ELR (cell line): ENCODE measurements at places on chromosomes 11 and 22.
A peak's percentile ranks its signal among the peaks of the same experiment; 100 is the strongest.

- peak; percentile 78 for DNase-seq
Observed at GRCh38 chr11:74739546-74740270, 8.5 kb upstream of the CHRDL2 start.

- no peak for DNase-seq
Observed at GRCh38 chr11:92268546-92268945, 43.9 kb downstream of the FAT3 start.

DNA sequence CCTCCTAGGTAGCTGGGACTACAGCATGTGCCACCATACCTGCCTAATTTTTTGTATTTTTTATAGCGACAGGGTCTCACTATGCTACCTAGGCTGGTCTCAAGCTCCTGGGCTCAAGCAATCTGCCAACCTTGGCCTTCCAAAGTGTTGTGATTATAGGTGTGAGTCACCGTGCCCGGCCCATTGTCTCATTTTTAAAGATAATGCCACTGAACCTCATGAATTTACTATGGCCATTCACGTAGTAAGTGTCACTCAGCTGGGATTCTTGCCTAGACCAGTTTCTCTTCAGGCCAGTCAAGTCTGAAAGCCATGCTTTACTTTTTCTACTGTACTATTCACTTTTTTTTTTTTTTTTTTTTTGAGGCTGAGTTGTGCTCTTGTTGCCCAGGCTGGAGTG, 22.4 kb downstream of the DEPDC5 start:
- no peak for DNase-seq

DNA sequence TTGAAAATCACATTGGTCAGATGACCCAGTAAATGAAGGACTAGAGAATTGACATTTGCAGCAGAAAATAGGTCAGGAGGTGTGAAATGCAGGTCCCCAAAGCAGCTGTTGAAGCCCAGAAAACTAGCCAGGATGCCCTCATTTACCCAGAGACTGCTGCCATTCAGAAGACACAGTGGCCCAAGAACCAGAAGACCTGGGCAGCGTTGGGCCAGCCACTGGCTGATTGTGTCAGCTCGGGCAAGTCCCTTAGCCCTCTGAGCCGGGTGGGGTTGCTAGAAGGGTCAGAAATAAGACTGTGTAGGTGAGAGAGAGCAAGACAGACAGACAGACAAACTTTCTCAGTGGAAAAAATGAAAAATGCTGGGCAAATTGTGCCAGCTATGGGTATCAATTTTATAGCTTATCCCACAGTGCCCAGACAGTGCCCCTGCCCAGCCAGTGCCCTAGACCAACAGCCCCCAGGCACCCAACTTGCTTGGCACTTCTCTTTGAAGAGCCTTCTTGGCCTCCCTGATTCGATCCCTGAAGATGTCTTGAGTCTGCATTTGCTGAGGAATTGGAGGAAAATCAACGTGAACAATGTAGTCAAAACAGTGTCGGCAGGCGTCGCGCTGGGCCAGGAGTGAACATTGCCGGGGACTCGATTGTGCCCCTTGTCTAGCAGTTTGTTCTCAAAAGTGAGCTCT, 198.3 kb downstream of the MN1 start:
- no peak for DNase-seq

- no peak for DNase-seq
Observed at GRCh38 chr11:4191031-4191571, 96.5 kb downstream of the RRM1 start.

GRCh38 chr11:112785149-112785548, 176.1 kb upstream of the NCAM1 start:
- no peak for DNase-seq

GRCh38 chr22:26446808-26447515, 17.9 kb downstream of the ASPHD2 start:
- DNase-seq: no peak

DNA sequence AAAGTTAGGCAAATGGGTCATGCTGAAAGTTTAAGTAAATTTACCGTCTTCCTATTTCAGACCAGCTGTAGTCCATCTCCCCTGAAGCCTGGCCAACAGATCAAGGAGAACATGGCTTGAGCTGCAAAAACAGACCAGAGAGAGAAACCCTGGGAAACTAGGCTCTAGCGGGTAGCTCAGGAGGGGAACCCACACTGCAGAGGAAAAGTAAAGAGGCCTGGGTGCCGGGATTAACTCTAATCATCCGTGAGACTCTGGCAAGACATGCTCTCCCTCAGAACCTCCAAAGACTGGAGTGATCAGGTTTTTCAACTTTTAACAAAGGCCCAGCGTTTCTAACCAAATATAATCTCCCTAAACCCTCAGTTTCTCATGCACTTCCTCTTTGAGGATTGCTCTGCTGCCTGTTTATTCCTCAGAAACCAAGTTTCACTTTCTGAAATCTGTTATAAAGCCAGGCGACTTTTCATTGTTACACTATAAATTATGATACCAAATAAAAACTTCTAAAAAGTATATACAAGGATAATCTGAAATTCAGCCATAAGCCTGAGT, 67.5 kb downstream of the GAB2 start:
- peak; percentile 32 for DNase-seq
